Cardiac fibroblast (primary cell): ENCODE measurements at places on chromosomes 16 and 17.

DNA sequence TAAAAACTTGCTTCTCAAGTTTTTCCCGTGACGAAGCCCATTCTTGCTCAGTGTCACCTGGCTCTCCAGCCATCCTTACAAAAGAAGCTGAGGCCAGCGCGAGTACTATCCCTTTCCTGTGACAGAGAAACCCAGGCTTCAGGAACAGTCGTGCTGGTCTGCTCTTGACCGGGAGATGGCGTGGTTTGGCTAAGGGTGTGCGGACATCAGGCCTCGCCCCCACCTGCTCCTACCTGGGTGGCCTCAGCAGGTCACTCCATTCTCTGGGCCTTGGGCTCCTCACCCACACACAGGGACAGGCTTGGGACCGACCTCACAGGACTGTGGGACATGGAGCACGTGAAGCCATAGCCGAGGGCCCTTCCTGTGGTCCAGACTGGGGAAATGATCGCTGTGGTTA, 75.2 kb upstream of the CIBAR2 start:
- no peak for DNase-seq

- DNase-seq: no peak
Measured at GRCh38 chr16:27228045-27228444, 24.7 kb downstream of the KDM8 start.

- no peak for DNase-seq
Measured at GRCh38 chr17:5913032-5913531, 157.1 kb upstream of the WSCD1 start.

DNA sequence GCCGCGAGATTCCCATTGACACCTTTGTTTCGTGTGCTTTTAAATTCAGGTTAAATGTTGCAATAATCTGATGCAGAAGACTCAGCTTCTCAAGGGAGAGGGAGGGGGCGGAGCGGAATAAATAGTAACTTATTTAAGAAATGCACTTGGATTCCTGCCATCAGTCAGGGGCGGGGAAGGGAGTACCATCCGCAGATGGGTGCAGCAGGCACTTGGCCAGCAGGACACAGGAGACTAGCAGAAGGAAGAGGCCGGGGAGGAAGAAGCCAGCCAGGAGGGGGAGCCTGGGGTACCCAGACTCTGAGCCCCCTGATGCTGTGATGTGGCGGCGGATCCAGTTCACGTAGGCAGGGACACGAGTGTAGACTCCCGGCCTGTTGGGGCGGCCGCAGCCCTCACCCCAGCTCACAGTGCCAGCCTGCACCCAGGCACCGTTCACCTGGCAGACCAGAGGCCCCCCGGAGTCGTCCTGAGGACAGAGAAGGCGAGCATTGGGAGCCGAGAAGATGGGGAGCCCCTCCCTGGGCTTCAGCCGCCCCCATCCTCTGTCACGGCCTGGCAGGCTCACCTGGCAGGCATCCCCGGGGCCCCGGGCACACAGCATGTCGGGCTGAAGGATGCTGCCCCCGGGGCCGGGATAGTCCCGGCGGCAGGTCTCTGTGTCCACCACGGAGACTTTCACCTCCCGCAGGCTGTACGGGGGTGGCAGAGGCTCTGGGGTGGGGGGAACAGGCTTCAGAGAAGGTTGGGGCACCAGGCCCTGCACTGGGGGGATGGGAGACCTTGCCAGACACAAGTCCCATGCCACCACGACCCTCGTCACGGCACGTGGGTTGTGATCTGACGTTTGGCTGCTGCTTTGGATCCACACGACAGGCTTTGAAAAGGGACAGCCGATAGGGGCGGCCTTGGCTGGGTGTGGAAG, 3.2 kb downstream of the TPSG1 start:
- no peak for DNase-seq

GRCh38 chr16:2163211-2163881, 7.8 kb downstream of the TRAF7 start:
- DNase-seq: no peak

- peak; percentile 23 for DNase-seq
Measured at GRCh38 chr17:32822996-32823395, 53.9 kb downstream of the MYO1D start.

GRCh38 chr16:78277321-78278055, 178.0 kb downstream of the WWOX start:
- no peak for DNase-seq
